ENCODE measurements at places on chromosomes 3 and 15.
A peak's percentile ranks its signal among the peaks of the same experiment; 100 is the strongest.

DNA sequence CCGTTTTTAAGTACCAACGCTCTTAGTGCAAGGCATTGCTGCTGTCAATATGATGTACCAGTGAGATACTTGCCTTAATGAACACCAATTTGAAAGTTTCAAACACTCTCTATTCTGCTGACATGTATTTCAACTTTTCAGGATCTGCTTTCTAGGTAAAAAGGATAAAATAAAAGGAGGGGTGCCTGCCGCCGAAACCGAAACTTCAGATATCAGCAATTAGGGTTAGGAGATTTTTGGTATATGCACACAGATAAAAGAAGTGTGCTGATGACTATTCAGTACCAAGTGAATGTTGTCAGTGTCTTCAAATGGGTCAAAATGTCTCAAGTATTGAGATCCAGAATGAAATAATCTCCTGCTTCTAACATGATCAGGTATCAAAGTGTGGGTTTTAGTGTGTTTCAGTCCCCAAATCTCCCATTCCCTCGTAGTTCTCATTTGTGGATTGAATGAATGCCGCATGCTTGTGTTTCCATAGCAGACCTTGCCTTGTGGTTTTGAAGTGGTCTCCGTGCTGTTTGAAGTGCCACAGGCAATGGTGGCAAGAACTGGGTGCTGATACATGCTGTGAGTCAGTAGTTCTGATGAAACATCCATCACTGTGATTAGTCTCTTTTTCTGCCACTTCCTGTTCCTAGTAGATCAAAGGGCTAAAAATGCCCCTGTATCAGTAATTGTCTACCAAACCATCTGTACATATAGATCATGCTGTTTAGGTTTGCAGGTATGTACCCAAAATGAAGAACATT lies 22.5 kb downstream of the CHST14 start:
- no peak for DNase-seq

- DNase-seq: no peak
These were observed 7.7 kb upstream of the C15orf39 start for GRCh38 chr15:75193976-75194375.

- no peak for DNase-seq
These were observed 15.1 kb downstream of the MB21D2 start for GRCh38 chr3:192902549-192902948.

GRCh38 chr15:49406352-49407118 lies 16.5 kb upstream of the FGF7 start:
- DNase-seq: no peak

GRCh38 chr3:188125076-188125475 lies 28.9 kb upstream of the LPP start:
- no peak for DNase-seq

- no peak for DNase-seq
These were observed 30.9 kb downstream of the HRH1 start for GRCh38 chr3:11185144-11185543.

DNA sequence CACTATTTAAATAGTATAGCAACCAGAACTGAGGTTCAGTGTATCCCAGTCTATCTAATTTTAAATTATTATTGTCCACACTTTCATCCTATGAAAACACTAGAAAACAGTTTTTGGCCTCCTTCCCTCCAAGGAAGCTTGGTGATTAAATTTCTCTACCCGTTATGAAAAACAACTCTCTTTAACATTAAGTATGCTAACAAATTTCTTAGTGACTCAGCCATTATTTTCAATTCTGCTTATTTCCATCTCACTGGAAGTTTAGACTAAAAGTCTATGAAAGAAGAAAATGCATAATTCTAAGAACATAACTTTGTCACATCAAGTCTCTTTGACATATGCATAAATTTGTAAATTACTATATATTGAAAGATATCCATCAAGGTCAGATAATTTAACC lies 185.2 kb downstream of the NSUN3 start:
- no peak for DNase-seq

DNA sequence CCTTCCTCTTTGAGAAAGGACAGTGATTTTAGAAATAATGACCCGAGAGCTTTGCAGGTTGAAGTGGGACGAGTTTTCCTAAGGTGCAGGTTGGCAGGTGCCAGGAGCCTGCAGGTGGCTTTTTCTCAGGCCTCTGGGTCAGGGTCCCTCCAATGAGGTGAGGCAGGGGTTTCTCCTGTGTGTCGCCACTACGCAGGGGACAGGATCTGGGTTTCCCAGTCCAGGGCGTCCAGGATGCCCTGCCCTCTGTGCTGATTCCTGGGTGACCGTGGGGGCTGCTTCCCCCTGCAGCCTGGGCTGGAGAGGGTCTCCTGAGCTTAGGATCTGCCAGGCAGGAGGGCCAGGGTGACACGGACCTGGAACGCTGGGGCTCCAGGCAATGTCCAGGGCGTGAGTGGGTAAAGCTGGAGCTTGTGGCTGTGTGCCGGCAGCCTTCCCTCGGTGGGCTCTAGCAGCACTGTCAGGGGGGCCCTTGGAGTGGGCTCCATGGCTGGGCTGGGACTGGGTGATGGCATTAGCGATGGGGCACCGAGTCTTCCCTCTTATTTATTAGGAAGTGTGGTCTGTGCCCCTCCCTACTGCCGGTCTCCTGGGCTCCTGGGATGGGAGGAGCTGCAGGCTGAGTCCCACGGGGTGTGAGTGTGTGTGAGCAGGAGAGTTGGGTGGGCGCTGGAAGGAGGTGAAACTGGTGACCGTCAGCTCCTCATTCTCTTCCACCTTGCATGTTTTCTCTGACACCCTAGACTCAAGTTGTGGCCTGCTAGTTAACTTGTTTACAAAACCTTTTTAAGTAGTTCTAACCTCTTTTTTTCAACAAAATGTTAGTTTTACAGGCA lies 1.8 kb downstream of the APBA2 start:
- DNase-seq: no peak

DNA sequence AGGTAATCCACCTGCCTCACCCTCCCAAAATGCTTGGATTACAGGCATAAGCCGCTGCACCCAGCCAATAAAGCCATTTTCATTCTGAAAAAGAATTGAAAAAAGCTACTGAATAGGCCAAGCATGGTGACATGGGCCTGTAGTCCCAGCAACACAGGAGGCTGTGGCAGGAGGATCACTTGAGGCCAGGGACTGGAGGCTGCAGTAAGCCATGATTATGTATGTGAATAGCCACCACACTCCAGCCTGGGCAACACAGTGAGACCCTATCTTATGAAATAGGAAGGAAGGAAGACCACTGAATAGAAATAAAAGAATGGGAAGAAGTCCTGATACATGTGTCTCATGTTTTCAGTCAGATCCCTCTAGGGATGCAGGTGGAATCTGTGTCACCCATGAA lies 36.0 kb upstream of the SEMA4B start:
- no peak for DNase-seq

- no peak for DNase-seq
These were observed 70.8 kb downstream of the MCF2L2 start for GRCh38 chr3:183357564-183358079.

DNA sequence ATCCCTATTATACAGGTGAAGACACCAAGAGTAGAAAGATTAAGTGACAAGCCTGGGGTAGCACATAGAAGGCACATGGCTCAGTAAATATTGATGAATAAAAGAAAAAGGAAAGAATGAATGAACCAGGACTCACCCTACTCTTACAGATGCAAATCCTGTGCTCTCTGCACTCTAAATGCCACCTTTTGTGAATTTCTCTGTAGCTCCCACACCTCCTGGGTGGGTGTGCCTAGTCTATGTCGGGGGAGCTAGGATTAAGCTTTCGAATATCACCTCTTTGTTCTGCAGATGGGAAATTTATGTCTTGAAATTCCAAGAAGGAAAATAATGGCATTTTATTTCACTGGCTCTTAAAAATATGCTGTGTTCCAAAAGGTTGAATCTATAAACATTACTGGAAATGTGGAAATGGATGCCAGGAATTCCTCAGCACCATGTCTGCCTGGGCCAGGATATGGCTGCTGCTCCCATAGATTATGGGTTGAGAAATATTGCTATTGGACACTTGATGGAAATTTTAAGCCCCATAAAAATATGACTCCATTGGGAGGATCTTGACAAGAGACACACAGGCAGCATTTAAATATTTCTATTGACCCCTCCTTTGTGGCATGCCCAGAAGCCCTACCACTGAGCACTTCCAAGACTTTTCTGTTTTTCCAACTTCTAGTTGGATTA lies 43.3 kb downstream of the CCNB2 start:
- no peak for DNase-seq

GRCh38 chr15:32878869-32879805 lies 161.3 kb downstream of the GREM1 start:
- no peak for DNase-seq

- DNase-seq: no peak
These were observed 40.8 kb downstream of the PLCH1 start for GRCh38 chr3:155704061-155704460.

- DNase-seq: no peak
These were observed 1.1 kb downstream of the ABHD14A start for GRCh38 chr3:51975852-51976549.

- DNase-seq: no peak
These were observed 408.5 kb downstream of the NTRK3 start for GRCh38 chr15:87848012-87848411.

- DNase-seq: peak; percentile 80
These were observed 1078.5 kb downstream of the TUSC7 start for GRCh38 chr3:117788061-117788460.

DNA sequence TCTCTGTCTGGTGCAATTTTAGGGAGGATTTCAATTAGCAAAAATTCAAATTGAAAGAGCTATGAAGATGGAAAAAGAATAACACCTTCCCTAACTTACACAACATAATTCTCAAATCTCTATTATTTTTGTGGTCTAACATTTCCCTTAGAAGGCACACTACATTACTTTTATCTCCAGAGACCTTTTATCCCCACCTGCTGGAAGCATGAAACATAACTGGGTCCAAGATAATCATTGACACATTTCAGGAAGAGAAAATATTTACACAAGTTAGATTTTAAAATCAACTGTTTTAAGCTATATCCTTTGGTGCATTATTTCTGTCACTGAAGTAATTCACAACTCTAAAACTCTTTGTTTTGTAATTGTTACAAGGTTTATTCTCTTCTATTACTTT lies 779.5 kb downstream of the ROBO1 start:
- no peak for DNase-seq

DNA sequence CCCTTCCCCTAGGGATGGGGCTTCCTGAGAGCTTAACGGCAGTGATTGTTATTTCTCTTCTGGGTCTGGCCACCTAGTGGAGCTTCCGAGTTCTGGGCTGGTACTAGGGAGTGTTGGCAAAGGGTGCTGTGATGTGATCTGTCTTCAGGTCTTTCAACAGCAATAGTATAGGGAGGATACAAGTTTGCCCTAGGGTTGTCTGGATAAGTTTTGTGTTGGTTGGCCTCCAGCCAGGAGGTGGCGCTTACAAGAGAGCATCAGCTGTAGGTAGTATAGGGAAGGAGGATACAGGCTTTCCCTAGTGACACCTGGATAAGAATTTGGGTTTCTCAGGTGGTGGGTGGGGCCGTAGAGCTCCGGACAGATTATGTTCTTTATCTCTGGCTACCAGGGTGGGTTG lies 19.2 kb upstream of the CPOX start:
- DNase-seq: no peak

DNA sequence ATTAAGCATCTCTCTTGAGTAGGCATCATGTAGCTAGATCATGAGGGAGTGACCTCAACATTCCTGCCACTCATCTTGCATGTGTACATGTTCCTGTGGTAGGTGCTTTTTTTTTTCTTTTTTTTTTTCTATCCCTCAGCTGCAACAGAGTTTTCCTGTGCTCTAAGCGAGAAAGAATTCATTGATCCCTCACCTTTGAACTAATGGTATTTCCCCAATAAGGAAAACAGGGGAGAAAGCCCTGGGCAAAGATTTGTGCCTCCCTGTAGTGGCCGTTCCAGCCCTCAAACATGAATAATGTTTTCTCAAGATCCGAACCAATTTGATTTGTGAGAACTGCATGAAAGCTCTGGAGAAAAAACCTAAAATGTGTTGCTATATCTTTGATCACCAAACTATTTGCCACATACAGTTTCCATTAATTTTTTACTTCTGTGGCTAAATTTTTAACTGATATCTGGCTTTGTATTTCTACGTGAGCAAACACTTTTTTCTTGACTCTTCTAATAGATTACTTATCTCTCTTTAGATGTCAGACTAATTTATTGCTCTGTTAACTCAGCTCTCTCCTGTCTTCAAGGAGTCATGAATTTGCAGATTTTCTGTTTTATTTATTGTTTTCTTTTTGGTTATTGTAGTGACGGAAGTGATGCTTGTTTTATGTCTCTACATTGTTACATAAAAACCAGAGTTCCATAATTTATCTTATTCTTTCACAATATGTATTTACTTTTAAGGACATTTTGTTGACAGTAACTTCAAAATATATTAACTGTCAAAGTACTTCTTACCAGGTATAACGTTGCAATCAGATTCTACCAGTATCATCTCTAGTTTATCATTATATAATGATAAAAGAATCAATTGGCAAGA lies 1396.5 kb downstream of the OTOL1 start:
- DNase-seq: no peak

GRCh38 chr3:51830345-51830744 lies 31.1 kb upstream of the IQCF2 start:
- no peak for DNase-seq

- DNase-seq: no peak
These were observed 33.7 kb downstream of the VIPR1 start for GRCh38 chr3:42535981-42536784.

DNA sequence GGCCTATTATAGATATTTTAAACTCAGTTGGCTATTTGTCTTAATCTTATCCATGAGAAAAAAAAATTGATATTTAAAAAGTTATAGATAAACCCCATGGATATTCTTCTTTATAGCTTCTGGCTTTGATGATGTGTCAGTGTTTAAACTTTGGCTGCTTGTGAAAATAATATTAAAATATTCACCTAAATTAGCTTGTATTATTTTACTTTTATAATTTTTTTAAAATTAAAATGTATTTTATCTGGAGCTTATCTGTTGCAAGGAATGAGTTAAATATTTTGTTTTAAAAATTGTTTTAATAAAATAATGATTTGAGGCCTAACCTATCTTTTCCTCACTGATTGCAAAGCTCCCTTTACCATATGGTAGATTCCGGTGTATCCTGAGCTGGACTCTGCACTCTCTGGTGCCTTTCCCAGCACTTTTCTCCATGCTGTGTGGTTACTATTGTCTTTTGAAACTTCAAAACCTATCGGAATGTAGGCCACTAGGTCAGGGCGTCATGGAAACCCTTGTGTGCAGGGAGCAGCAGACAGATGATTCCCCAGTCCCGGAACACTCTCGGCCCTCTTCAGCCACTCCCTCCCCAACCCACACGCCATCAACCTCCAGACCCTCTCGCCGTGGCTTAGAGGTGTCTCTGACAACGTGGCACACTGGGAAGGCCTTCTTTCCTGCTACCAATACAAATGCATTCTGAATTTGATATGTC lies 252.3 kb upstream of the ATP10A start:
- no peak for DNase-seq

- no peak for DNase-seq
These were observed 138.3 kb downstream of the LRIG1 start for GRCh38 chr3:66362541-66362941.

Data from NCI-H187 treated with DMSO at 0.1 percent for 48 hours (cell line).